Omental fat pad (tissue), 4 donors: ENCODE measurements at places on chromosomes 2 and 18. TPM values are rescaled to one million over a fixed set of nuclear protein-coding genes. Genes with fewer than 3 reads are reported as not detected.

Gene MOGAT1
- total RNA-seq = 0.95 TPM

Gene DOCK10
- total RNA-seq = 11.9 TPM

Gene TNFAIP6
- 9.5 TPM for total RNA-seq

Gene ITPRID2
- total RNA-seq = 82.3 TPM

Gene IL36B
- not detected for total RNA-seq

Gene MTCL1
- 2.0 TPM for total RNA-seq

Gene RAPGEF4
- 25.6 TPM for total RNA-seq

Gene XDH
- total RNA-seq = 0.48 TPM

Gene PECR
- 22.2 TPM for total RNA-seq

Gene MRPL19
- 28.6 TPM for total RNA-seq

Gene UGT1A10
- not detected for total RNA-seq

Gene VAMP8
- 48.7 TPM for total RNA-seq

Gene PRKAG3
- not detected for total RNA-seq

Gene ATG4B
- 58.8 TPM for total RNA-seq

Gene RAB11FIP5
- total RNA-seq = 16.6 TPM

Gene TMEM200C
- 0.19 TPM for total RNA-seq

Gene EGR4
- total RNA-seq = not detected

Gene RNF181
- 94.7 TPM for total RNA-seq

Gene CPS1
- total RNA-seq = 2.3 TPM

Gene CHRND
- total RNA-seq = not detected

Gene TSPYL6
- total RNA-seq = 0.32 TPM

Gene C18orf32
- total RNA-seq = 31.2 TPM

Gene HK2
- total RNA-seq = 31.8 TPM

Gene NT5DC4
- total RNA-seq = not detected

Gene TBR1
- 0.09 TPM for total RNA-seq

Gene COLEC11
- 4.5 TPM for total RNA-seq

Gene EMILIN1
- total RNA-seq = 62.7 TPM

Gene ZNF638
- total RNA-seq = 264 TPM

Gene DPP10
- 0.48 TPM for total RNA-seq

Gene TUBB8B
- total RNA-seq = not detected

Gene FTCDNL1
- 2.9 TPM for total RNA-seq

Gene GAL3ST2
- total RNA-seq = not detected

Gene KCNG2
- total RNA-seq = 2.4 TPM

Gene INPP5D
- total RNA-seq = 55.8 TPM

Gene RNF125
- total RNA-seq = 24.3 TPM

Gene SLC9A4
- total RNA-seq = not detected

Gene PPP4R3B
- 63.5 TPM for total RNA-seq

Gene DCDC2C
- not detected for total RNA-seq

Gene PID1
- total RNA-seq = 75.5 TPM

Gene TANC1
- total RNA-seq = 27.7 TPM

Gene SLC23A3
- total RNA-seq = 1.3 TPM

Gene CEP68
- 19.8 TPM for total RNA-seq

Gene SERPINB13
- not detected for total RNA-seq

Gene DLX1
- not detected for total RNA-seq

Gene CHRNA1
- not detected for total RNA-seq

Gene LRPPRC
- 47.5 TPM for total RNA-seq

Gene ITM2C
- total RNA-seq = 28.2 TPM
